ENCODE measurements at places on chromosomes 5 and 9. TPM values are rescaled to one million over a fixed set of nuclear protein-coding genes. Genes with fewer than 3 reads are reported as not detected.

The GPSM1 gene
- total RNA-seq: 19.2 TPM

The BHMT2 gene
- total RNA-seq: not detected

The GDF9 gene
- 0.30 TPM for total RNA-seq

The MGAT4B gene
- total RNA-seq: 126 TPM

DNA sequence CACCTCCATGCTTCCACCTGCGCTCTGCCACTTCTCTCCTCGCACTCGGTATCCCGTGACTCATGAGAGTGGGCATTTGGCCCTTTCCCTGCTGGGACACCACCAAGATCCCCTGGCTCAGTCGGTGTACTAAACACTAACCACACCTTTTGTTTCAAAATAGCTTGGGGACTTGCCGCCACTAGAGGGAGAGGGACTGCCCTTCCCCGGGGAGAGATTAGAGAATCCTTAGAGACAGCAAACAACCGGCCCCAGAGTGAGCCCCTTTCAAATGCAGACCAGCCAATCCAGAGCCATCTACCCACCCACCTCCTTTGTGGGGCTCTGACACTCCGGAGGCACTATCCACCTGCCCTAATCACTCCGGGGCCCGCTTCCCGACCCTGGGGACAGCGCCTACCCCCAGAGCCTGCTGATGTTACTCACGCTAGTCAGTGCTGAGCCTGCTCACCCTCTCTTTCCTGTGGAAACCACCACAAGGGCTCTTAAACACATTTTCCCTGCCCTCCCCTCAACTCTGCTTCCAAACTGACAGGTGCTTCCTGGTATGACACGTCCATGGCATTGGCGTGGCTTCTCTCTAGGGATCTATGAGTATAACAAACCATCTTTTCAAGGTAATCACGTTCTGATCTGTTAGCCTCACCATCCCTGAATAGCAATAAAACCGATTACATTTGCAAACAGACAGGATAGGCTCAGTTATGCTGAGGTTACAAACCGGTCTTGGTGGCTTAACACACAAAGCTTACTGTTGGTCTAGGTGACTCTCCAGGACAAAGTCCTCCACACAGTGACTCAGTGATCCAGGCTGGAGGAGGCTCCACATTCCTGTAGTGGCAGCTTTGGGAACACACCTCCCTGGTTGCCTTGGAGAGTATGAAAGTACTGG lies 180.1 kb upstream of the MVB12B start:
- DNase-seq: peak; percentile 67

GRCh38 chr5:100803397-100803796 lies 99.7 kb downstream of the ST8SIA4 start:
- DNase-seq: no peak

DNA sequence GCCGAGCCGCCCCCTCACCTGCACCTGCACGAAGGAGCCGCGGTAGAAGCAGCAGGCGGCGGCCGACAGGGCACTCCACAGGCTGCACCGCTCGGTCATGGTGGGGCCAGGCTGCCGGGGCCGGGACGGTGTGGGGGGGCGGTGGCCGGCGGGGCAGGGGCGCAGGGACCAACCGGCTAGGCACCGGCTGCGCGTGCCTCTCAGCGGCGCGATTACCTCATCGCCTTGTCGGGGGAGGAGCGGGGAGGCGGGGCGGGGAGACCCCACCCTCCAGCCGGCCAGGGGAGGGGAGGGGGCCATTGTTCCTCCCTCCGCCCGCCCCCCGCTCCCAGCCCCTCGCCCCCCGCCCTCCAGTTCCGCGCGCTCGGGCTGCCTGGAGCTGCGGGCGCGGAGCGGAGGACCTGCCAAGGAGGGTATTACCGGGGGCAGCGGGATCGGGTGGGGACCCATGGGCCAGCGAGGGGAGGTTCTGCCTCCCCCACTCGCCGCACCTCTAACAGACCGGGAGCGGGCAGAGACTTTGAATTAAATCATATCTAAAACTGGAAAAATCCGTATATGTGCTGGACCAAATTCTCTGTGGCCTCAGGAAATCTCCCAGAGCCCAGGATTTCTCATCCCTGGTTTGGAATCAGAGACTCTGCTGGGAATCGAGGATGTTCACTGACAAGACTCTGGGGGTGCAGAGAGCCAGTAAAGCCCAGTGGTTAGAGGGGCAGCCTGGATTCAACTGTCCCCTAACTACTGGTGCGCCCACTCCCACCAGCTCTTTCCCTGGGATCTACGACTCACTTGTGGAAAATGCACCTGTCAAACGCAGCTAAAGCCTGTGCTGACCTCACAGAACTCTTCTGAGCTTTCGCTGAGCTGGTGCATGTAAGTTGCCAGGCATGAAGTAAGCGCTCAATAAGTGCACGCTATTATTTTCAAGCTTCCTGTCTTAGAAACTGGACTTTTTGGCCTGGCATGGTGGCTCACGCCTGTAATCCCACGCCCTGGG lies 20.3 kb upstream of the TOR2A start:
- DNase-seq: no peak

- no peak for DNase-seq
These were observed 62.5 kb upstream of the EPB41L4B start for GRCh38 chr9:109383356-109383755.

- DNase-seq: peak; percentile 13
These were observed 83.7 kb downstream of the PDE8B start for GRCh38 chr5:77294185-77294584.

DNA sequence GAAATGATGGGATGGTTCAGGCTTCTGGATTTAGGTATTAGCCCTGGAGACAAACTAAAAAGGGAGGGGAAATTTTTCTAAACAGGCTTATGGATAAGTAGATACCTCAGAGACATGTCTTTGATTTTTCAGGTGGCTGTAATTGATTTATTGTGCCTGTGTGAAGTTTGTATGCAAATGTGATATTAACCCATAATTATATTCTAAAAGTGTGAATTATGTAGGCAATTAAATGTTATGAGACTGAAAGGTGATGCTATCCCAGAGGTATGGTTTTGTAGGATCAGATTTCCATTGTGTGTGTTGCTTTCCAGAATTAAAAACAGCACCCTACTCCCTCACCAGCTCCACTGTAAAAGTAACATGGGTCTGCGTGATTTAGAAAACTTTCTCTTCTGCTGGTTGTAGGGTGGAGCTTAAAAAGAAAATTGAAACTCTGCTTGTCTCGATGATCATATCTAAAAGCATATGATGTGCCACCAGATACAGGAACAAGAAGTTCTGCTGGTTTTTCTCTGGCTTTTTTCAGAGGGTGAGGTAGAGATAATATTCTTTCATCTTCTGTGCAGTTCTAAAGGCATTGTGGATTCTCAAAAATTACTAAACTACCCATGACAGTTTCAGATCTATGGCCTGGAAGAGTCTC lies 71.8 kb upstream of the TAF11L2 start:
- no peak for DNase-seq

DNA sequence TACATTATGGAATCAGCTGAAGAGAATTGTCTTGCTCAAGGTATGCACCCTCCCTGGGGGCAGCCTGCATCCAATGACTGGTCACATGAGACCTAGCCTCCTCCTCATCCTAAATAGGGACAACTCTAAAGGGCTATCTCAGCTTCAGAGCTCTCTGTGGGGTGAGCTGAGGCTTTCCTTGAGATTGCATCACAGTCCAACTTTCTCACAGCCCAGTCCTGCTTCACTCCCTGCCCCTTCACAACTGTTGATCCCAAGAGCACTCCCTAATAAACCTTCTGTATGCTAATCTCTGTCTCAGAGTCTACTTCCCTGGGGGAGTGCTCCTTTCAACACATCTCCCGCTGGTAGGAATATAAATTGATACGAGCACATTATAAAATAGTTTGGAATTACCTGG lies 44.1 kb upstream of the ERBIN start:
- DNase-seq: no peak

DNA sequence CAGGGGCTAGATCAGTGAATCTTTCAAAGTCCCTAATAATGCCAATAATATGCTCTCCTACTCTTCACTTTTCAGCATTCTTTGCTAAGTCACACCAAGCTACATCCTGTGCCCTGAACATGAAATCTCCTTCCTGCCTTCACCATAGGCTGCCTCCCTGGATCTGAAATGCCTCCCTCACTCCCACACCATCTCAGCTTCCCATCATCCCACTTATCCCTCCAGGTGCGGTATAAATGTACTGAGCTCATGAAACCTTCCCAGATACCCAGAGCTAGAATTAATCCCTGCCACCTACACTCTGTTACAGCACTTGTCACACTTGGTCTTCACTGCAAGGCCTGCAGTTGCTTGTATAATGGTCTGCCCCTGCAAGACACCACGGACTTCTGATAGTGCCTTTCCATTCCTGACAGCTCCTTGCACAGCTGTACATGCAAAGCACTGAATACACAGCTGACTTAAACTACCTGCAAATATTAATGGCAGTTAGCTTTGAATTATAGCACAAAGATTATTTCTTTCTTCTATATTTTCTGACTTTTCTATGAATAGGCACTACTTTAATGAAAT lies 250.4 kb downstream of the EBF1 start:
- DNase-seq: no peak

Measured in activated CD4-positive, alpha-beta T cell treated with anti-CD3 and anti-CD28 coated beads, Interleukin-2, amount 10 ng/mL, durations not matched to agents 24 days and 14 days (primary cell).